ENCODE measurements at places on chromosomes 6 and 20.

- no peak for DNase-seq
Measured at GRCh38 chr6:159997498-159998101, 28.7 kb downstream of the IGF2R start.

- DNase-seq, result no peak
Measured at GRCh38 chr6:14120546-14120945, 3.0 kb downstream of the CD83 start.

DNA sequence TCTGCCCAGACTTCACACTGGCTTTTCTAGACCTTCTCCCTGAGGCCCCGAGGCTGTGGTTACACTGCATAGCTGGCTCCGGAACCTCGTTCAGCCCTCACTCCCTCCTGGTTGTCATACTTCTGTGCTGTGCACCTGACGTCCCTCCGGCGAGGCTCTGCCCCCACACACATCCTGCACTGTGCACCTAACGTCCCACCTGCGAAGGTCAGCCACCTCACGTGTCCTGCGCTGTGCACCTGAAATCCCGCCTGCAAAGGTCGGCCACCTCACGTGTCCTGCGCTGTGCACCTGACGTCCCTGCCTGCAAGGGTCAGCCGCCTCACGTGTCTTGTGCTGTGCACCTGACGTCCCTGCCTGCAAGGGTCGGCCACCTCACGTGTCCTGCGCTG is 111.0 kb upstream of the FRMD1 start:
- no peak for DNase-seq

- no peak for DNase-seq
Measured at GRCh38 chr6:43846556-43846955, 76.5 kb downstream of the VEGFA start.

DNA sequence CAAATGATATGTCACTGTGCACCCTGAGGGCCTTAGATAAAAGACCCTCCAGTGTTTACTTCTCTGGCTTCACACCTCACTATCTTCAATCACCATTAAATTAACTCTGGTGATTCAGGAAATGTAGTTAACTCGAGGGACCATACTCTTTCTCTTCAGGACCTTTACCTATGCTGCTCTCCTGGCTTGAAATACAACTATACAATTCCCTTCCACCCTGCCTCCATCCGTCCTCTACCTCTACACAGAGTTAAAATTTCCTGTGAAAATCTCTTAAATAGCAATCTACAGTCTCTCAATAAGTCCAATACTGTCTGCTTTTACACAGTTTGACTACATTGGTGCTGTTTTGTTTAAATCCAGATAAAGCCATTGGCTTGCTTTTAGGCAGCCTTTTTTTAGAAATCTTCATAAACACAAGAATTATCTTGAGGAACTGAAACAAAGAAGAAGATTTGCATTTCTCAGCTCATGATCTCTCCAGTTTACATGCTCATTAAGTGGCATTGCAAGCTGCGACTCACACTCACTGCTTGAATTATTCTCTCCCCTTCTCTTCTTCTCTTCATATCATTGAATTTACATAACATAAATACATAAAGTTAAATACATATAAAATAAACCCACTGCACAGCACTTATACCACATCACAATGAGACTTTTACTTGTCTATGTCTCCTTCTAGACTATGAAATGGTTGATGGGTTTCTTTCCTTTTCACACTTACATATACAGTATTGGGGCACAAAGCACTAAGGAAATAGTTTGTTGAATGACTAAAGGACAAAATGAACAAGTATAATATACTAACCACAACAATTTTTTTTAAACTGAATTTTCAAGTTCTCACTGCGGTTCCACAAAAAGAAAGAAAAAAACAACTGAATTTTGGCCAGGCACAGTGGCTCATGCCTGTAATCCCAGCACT is 239.0 kb upstream of the KCNQ5 start:
- no peak for DNase-seq

DNA sequence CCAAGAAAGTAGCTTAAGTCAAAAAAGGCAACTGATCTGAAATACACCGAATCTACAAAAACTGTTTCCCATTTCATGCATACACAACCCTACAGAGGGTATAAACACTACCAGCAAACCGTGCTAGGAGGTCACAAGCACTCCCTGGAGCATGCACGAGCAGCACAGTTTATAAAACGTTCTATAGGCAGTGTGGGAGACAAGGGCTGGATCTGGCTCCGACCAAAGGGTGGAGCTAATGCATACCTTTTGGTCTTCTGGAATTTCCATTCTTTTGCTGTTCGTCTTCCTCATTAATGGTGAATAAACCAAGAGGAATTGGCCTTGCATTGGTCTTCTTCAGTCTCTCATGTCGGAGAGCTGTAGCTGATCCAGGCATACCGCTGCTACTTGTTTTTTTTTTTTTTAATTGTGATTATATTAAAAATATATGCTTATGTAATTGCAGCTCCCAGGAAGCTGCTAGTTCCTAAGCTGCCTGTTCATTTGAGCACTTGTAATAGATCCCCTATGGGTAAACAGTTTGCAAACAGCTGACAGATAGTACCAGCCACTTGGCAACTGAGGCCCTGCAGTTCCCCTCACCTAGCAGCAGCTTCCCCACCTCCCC is 24.5 kb downstream of the MAP7 start:
- DNase-seq, result no peak

DNA sequence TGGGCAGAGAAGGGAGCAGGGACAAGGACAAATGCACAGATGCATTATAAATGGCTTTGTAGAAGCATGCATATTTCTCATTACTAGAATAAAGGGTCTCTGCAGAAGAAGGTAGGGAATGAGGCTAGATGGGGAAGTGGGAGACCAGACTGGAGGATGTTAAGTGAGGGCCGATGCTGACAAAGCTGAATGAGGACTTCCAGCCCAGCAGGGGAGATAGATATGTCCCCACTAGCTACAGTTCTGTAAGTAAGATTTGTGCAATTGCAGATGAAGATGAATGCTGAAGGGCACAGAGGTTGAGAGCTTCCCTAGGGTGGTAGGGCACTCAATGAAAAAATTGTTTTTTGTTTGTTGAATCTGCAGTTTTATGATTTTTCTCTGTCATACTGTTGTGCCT is 16.9 kb downstream of the ADGRG6 start:
- DNase-seq, result no peak

GRCh38 chr20:62627901-62628612 is 14.2 kb upstream of the SLCO4A1 start:
- DNase-seq, result no peak

DNA sequence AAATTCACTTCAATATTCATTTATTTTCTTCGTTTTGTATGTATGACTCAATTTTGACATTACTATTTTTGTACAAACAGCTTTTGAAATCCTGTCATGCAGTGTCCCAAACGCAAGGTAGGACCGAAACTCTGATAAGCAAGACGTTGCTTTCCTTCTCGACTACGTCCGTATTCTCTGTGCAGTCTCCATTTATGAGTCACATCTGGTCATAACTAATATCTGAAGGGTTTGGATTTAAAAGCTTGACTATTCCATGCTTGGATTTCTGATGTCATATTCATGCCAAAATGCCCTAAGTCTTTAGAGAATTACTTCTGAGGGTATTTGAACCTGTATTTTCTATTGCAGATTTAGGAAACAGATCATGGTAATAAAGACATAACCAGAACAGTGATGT is 37.8 kb upstream of the LAMP5 start:
- no peak for DNase-seq

GRCh38 chr6:143585241-143585640 is 73.7 kb upstream of the FUCA2 start:
- DNase-seq, result no peak

DNA sequence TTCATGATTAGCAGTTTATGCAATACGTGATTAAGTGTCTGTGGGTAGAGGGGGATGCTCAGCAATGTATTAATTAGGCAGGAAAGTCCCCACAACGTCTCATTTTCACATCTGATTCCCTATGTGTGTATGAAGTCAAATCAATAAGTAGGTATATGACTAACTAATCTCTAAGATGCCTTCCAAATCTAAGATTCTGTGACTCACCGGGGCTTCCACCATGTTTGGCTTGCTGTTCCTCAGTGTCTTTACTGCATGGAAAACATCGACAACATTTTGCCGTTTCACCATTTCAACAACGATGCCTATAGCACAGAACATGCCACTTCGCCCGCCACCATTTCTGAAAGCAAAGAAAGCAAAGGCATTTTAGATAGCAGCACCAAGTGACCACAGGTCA is 72.0 kb upstream of the THEMIS start:
- no peak for DNase-seq

DNA sequence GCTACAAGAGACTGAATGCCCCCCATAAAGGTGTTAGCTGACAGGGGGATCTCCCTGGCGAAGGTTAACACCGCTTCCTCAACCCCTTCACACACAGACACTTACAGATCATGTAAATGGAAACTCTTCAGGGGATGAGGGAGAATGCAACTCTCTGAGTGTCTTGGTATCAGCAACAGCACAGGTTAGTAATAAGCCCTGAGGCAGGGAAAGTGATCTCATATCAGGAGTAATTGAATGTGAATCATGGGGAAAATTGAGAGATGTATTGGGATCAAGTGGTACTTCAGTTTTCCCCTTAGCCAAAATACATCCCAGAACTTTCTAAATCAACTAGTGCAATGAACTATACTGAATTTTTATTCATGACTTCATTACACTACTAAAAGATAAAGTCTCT is 23.8 kb downstream of the OR2J3 start:
- DNase-seq, result no peak

- DNase-seq, result no peak
Measured at GRCh38 chr6:124536157-124536841, 425.9 kb upstream of the RNF217 start.

DNA sequence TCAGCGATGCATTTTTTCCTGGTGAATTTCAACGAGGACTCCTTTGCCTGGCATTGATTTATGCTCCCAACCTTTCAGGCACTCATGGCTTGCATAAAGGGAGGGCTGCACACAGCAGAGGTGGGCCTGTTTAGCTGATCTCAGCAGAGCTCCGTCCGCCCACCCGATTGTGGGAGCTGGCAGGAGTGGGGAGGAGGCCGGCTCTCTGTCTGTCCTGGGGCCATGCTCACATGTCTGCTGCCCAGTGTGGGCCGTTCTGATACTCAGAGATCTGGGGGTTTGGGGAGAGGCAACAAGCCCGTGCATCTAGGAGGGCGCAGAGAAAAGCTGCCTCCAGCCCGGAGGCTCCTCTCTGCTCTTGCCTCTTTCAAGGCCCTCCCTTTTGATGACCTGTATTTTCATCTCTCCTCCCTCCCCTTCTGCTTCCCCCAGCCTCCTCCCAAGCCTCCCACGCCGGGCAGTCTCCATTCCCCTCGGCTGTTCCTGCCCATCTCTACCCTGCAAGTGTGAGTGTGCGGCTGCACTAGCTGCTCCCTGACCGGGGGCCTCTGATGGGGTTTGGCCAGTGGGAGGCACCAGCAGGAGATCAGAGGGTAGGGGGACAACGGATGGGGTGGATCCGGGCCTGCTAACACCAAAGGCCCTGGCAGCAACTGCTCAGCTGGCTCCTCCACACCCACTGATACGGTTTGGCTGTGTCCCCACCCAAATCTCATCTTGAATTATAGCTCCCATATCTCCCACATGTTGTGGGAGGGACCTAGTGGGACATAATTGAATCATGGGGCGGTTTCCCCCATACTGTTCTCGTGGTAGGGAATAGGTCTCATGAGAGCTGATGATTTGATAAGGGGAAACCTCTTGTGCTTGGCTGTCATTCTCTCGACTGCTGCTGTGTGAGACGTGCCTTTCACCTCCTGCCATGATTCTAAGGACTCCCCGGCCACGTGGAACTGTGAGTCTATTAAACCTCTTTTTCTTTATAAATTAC is 39.6 kb upstream of the MLN start:
- DNase-seq, result no peak

GRCh38 chr20:62114894-62115293 is 7.4 kb upstream of the LSM14B start:
- no peak for DNase-seq

DNA sequence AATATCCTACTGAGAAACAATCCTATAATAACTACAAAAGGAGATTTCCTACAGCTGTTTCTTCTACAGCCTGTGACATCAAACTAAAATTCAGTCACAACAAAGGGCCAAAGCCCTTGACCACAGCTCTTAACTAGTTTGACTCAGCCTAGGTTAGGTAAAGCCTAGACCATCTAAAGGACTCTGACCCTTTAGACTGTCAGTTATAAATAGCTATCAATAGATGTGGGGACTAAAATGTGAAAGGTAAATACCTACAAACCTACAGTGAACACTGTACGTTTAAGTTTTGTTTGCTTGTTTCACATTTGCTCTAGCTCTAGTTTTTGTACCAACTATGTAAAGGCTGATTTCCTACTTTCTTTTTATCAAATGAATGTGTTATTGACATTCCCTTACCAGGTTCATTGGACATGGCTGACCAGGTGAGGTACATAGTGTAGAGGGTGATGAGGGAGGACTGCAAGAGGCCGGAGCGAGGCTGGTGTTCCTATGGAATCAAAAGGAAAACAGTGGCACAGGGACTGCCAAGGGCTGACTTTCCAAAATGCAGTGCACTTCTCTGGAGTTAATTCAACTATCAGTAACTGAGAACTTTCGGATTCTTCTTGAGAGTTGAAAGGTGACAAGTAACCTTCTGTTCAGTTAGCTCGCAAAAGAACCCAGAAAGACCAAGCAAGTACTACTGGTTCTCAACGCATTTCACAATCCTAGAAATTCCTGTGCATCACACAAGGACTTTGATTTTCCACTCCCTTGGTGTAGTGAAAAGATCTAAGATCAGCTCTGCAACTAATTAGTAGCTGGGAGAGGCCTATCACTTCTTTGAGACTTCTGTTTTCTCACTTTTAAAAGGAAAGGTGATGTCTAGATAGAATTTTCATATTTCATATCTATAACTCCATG is 17.2 kb downstream of the SERINC3 start:
- DNase-seq, result no peak

DNA sequence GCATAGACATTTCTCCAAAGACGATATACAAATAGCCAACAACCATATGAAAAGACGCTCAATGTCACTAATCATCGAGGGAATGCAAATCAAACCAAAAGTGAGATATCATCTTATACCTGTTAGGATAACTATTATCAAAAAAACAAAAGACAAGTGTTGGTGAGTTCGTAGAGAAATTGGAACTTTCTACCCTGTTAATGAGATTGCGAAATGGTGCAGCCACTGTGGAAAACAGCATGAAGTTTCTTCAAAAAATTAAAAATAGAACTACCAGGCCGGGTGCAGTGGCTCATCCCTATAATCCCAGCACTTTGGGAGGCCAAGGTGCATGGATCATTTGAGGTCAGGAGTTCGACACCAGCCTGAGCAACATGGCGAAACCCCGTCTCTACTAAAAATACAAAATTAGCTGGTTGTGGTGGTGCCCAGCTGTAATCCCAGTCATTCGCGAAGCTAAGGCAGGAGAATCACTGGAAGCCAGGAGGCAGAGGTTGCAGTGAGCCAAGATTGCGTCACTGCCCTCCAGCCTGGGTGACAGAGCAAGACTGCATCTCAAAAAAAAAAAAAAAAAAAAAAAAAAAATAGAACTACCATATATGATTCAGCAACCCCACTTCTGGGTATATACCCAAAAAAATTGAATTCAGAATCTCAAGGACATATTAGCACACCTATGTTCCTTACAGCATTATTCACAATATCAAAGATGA is 170.0 kb upstream of the ZNF184 start:
- DNase-seq, result no peak
